ENCODE measurements at places on chromosomes 2 and 18.

- no peak for DNase-seq
These were observed 74.8 kb upstream of the SOX11 start for GRCh38 chr2:5617358-5617757.

DNA sequence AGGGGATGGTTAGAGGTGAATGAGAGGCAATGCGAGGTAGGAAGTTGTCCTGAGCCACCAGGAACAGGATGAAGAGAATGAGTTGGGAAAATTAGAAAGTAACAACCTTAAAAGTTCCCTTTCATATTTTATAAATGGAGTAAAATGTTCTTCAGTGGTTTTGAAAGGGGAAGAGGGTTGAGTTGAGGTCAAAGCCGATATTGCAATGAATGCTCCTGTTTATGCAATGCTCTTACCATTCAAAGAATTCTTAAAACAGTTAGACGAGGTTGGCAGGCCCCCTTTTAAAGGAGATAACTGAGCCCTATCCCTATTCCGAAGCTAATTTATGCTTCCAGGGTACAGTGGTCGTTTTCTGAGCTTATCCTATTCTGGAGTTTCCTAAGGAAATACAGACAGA lies 2110.3 kb upstream of the CELF4 start:
- no peak for DNase-seq

DNA sequence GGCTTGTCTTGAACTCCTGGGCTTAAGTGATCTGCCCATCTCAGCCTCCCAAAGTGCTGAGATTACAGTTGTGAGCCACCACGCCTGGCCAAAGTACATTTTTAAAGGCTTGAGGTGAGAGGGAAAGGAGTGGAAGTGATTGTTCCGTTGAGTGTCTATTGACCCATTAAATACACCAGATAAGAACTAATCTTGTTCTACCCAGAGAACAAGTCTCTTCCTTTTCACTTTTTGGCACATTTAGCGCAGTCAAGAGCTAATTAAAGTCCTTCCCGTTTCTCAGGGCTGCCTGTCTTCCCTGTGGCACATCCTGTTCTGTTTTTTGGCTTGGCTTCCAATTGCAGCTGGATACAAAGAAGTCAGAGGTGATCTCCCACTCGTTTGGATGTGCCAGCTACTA lies 172.3 kb downstream of the ALPK2 start:
- no peak for DNase-seq

GRCh38 chr2:224308272-224308911 lies 93.5 kb downstream of the FAM124B start:
- no peak for DNase-seq

- no peak for DNase-seq
These were observed 139.9 kb upstream of the MEX3C start for GRCh38 chr18:51337406-51337805.

GRCh38 chr2:24697792-24698191 lies 95.4 kb downstream of the PTRHD1 start:
- no peak for DNase-seq

DNA sequence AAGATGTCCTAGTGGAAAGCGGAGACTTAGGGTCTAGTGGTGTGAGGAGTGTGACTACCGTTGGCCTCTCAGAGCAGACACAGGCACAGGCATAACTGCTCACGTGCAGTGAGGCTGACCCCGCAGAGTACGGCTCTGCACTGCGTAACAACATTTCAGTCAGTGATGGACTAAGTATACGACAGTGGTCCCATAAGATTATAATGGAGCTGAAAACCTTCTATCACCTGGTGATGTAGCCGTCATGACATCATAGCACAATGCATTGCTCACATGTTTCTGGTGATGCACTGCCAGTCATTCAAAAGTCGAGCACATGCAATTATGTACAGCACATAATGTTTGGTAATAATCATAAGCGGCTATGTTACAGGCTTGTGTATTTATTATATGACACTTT lies 179.6 kb downstream of the VAPA start:
- no peak for DNase-seq

GRCh38 chr2:64211276-64211921 lies 67.2 kb upstream of the PELI1 start:
- DNase-seq: no peak

GRCh38 chr2:18001671-18002070 lies 123.2 kb downstream of the KCNS3 start:
- no peak for DNase-seq

DNA sequence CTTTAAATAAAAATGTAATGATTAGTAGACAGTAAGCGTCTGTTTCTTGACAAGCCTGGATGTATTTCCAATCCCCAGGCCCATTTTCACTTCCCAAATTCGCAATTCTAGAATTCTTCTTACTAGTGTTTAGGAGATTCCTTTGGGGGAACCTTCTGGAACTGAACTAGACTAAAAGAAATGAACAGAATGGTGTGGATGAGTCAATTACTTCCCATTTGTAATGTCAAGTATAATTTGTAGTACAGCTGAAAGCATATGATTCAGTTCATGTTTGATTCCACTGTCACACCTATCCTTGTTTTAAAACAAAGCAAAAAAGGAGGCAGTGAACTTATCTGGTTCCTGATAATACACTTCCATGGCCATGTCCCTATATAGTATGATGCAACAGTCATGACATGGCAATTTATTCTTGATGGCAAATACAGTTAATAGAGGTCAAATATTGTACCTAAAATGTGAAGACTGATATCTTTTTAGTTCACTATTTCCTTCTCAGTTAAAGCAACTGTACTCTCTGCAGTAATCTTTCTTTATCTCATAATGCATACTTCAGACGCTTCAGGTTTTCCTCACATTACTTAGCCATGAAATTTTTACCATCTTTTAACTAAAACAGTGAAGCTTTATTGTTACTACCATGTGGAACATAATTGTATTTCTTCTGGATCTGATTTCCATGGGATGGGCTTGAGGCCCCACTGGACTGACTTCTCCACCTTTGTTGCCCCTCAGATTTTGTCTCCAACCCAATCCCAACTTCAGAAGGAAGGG lies 2.0 kb downstream of the IDH1 start:
- DNase-seq: no peak

DNA sequence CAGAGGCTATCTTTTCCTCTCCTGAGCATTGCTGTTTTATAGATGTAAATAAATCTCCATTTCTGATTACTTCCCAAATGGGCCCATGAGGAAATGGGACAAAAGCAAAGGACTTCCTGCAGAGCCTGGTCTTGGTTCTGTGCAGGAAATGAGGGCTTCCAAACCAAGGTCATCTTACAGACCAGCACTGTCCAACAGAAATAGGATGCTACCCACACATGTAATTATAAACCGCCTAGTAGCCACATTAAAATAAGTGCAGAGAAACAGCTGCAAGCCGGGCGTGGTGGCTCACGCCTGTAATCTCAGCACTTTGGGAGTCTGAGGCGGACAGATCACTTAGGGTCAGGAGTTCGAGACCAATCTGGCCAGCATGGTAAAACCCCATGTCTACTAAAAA lies 6.2 kb downstream of the TTL start:
- DNase-seq: no peak

DNA sequence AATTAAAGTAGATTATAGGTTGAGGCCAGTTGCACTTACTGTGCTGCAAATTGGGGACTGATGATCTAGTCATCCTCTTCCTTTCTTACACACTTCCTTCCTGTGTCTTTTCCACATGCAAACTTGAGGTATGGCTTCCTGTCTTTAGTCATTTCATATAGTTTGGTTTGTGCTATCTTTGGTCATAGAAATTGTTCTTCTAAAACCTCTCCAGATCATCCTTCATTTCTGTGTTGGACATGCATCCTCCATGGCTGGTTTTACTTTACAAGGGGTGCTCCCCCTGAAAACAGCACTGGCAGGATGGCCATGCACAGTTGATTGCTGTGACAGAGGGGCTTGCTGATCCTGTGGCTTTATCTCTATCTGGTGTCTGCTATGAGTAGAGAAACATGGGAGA lies 36.5 kb downstream of the MGAT5 start:
- DNase-seq: no peak

DNA sequence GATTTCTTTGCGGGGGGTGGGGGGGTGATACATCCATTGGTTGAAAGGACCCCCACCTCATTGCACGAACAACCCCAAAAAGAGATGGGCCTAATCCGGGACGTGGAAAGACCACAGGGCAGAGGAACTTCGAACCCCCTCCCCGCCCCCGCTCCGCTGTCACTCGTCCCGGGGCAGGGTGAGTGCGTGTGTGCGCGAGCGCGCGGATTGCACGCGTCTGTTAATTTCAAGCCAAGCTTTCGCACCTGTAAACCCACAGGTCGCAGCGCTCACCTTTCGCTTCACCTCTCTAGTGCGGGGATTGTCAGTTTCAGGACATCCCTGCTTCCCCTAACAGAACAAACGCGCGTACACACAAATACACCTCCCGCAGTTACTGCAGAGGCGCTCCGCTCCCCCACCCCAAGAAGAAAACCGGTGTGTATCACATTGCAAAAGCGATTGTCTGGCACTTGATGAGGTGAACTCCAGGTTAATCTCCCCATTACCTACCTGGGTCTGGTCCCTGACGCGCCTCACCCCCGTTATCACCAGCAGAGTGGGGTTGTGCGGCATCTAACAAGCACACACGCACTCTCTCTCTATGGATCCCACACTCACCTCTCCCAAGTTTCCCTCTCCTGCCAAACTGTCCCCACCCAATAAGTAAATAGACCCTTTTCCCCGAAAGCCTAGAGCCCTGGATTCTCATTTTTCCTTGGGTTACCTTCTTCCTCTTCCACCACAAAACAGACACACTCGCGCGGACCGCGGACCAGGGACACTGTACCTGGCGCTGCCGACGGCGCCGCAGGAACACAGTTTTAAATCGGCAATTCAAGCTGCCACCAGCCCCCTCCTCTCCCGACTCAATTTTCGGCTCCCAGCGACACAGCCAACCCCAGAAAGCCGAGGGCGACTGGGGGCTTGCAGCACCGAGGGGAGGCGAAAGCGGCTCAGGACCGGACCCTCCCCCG lies 1.0 kb downstream of the CYP26B1 start:
- DNase-seq: no peak

DNA sequence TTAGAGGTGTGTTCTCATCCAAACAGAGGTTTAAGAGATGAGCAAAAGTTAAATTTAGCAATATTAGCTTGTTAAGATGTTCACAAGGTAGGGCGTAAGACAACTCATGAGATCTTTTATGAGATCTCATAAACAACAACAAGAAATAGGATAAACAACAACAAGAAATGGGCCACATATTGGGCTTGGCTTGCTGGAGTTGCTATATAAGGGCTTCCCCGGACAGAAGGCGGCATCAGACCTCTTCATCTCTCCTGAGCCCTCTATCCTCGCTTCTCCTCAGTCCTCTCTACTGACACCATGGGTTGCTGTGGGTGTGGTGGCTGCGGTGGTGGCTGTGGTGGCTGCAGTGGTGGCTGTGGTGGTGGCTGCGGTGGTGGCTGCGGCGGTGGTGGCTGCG lies at the start of gene SCYGR8:
SCYGR8 (plus strand) TSS at position 301 of the 400 bp plus-strand sequence; CDS start at position 301, 0 bp downstream.
- no peak for DNase-seq

DNA sequence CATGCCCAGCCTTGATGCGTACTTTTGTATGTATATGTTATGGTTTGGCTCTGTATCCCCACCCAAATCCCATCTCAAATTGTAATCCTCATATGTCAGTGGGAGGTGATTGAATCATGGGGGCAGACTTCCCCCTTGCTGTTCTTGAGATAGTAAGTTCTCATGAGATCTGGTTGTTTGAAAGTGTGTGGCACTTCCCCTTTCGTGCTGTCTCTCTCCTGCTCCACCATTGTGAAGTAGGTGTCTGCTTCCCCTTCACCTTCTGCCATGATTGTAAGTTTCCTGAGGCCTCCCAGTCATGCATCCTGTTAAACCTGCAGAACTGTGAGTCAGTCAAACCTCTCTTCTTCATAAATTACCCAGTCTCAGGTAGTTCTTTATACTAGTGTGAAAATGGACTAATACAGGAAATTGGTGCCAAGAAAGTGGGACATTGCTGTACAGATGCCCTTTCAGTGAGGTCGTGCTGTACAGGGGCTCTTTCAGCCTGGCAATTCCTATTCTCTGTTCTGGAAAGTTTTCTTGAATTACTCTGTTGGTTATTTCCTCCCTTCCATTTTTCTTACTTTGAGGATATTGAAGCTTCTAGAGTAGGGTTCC lies 38.2 kb downstream of the KCMF1 start:
- DNase-seq: no peak

DNA sequence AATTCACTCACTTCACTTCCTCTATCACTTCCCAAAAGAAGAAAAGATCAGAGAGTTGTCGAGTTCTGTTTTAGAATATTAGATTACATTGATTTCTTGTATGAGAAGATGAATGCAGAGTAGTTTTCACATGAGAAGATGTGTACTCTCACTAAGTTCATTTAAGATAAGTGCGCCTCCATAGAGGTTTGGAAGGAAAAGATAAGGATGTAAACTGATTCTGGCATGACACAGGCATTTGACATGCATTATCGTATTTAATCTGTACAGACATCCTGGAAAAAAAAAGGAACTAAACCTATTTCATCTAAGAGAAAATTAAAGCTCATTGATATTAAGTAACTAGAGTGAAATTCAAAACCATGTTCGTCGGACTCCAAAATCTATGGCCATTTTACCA lies 152.2 kb upstream of the CRIM1 start:
- no peak for DNase-seq

- DNase-seq: no peak
These were observed 205.3 kb upstream of the SLC14A2 start for GRCh38 chr18:45409971-45410370.

GRCh38 chr2:204220896-204221295 lies 284.3 kb downstream of the ICOS start:
- no peak for DNase-seq

DNA sequence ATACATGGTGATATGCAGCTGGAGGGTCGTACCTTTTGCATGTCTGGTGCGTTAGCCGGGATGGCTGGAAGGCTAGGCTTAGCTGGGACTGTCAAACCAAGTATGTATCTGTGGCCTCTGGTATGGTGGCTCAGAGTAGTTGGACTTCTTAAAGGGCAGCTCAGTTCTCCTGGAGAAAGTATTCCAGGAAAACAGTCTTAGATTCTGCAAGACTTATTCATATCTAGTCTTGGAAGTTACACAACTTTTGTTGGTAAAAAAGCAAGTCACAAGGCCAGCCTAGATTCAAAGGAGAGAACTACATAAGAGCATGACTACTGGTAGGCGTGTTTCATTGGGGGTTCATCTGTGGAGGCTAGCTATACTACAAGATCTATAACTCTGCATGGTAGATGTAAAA lies 45.5 kb downstream of the EML4 start:
- no peak for DNase-seq

- DNase-seq: no peak
These were observed 401.9 kb downstream of the LNPK start for GRCh38 chr2:175599966-175600831.

- no peak for DNase-seq
These were observed 95.1 kb upstream of the WDSUB1 start for GRCh38 chr2:159381574-159381973.

GRCh38 chr2:121625953-121626352 lies 23.3 kb downstream of the CLASP1 start:
- DNase-seq: no peak

GRCh38 chr18:3219241-3219630 lies 532 bp downstream of the MYOM1 start:
- no peak for DNase-seq

Data from activated CD8-positive, alpha-beta memory T cell treated with anti-CD3 and anti-CD28 coated beads for 48 hours (primary cell).